ENCODE measurements at places on chromosomes 1 and 21.

DNA sequence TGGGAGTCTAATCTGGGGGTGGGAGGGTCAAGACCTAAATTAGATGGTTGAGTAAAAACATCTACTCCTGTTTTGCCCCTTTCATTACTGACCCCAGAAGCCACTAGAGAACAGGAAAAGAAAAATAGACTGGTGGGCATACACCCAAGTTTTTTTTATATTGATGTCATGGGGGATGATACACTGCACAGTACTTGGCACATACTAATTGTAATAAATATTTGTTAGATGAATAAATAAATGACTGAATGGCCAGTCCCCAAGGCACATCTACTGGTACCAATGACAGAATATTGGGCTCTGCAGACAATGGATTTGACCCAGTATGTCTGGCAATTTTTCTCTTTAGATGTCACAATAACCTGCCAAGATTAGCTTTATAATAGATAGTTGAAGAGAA is 36.8 kb upstream of the PTBP2 start:
- no peak for DNase-seq

DNA sequence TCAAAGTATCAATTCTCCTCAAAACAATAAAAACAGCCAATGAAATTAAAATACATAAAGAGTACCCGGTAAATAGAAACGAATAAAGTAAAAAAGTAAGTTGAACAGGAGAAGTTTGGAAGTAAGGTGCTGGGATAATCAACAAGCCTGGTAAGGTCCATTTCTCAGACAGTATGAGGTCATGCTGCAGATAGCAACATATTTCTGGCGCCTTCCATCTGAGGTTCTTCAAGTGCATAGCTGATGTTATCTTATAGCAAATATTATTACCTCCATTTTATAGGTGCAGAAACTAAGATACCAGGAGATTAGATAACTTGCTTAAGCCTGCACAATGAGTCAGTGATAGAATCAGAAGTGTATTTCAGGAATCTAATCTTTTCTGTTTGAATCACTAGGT is 23.7 kb upstream of the CEP350 start:
- DNase-seq: no peak

- no peak for DNase-seq
These were observed 93.2 kb downstream of the TBX19 start for GRCh38 chr1:168373869-168374268.

DNA sequence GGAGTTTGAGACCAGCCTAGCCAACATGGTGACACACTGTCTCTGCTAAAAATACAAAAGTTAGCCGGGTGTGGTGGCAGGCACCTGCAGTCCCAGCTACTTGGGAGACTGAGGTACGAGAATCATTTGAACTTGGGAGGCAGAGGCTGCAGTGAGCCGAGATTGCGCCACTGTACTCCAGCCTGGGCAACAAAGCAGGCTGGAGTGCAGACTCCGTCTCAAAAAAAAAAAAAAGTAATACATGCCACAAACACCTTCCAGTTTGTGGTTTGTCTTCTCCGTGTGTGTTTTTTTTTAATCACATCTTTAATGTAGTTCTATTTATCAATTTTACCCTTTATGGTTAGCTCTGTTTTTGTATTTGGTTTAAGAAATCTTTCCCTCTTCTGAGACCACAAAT is 22.3 kb downstream of the POGZ start:
- no peak for DNase-seq

DNA sequence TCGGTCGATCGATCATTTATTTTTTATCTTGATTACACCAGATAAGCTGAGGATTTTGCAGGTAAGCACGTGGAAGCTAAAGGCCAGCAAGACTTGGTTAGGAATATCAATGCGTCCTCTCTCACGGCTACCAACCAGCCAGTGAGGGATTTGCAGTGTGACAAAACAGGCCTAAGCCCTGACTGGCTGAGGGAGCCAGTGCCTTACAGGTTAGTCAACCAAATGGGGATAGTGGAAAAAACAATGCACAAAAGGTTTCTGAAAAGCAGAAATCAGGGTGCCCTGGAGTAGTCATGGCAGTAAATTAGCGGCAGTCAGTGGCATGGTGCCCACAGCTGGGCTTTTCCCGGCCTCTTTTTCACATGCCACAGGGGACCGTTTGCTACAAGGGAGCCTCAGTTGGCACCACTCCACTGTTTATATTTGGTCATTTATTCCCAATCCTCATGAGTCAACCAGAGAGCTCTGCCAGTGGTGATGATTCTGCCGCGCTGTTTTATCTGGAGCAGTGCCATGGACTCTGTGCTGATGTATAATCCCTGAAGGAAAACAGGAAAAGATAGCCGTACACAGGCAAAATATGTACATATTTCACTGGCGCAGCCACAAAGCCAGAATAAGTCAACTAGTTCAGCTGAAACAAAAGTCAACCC is 167.6 kb downstream of the RHOU start:
- DNase-seq: peak; percentile 87

GRCh38 chr1:55322842-55323241 is 107.7 kb upstream of the USP24 start:
- no peak for DNase-seq

DNA sequence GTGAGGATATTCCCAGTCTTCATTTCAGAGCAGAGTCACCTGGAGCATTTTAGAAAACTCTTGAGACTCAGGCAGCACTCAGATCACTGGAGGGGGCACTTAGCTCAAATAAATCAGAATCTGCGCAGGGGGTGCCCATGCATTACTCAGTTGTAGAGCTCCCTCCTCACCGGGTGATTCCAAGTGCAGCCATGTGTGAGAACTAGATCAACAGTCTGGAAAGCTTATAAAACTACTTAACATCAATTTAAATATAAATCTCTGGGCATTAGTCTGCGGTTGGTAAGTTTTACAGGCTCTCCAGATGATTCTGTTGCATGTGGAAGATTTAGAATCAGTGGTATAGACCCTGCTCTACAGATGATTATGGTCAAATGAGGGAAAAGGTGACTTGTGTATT is 128.6 kb downstream of the ST6GALNAC3 start:
- no peak for DNase-seq

GRCh38 chr1:172382406-172382805 is 38.1 kb upstream of the C1orf105 start:
- DNase-seq: no peak

GRCh38 chr1:9910076-9910422 is at the start of gene CTNNBIP1:
CTNNBIP1 (minus strand) TSS chr1:9910269; CDS start chr1:9872064, 38,205 bp downstream.
- no peak for DNase-seq

DNA sequence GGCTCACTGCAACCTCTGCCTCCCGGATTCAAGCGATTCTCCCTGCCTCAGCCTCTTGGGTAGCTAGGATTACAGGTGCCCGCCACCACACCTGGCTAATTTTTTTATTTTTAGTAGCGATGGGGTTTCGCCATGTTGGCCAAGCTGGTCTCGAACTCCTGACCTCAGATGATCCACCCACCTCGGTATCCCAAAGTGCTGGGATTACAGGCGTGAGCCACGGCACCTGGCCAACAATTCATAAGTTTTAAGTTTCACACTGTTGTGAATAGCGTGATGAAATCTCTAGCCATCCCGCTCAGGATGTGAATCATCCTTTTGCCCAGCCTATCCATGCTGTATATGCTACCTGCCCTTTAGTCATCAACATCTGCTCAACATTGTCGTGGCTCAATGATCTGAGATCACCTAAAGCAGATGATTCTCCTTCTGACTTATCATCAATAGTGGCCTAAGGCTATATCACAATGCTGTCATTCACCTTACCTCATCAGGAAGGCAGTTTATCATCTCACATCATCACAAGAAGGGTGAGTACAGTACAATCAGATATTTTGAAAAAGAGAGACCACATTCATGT is 2.6 kb downstream of the PFDN2 start:
- DNase-seq: no peak

- DNase-seq: no peak
These were observed 930 bp downstream of the CDC14A start for GRCh38 chr1:100353071-100353801.

GRCh38 chr1:32991819-32992488 is 27.3 kb upstream of the RNF19B start:
- no peak for DNase-seq

DNA sequence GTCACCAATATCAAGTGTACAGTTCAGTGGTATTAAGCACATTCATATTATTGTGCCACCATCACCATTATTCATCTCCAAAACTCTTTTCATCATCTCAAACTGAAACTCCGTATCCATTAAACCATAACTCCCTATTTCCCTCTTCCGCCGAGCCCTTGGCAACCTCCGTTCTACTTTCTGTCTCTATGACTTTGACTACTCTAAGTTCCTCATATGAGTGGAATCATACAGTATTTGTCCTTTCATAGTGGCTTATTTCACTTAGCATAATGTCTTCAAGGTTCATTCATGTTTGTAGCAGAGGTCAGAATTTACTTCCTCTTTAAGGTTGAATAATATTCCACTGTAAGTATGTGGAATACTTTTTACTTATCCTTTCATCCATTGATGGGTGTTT is 21.7 kb downstream of the SELP start:
- DNase-seq: no peak

GRCh38 chr1:83897516-83897915 is 101.4 kb downstream of the TTLL7 start:
- DNase-seq: no peak

- DNase-seq: no peak
These were observed 6.8 kb downstream of the TFB2M start for GRCh38 chr1:246559310-246559709.

DNA sequence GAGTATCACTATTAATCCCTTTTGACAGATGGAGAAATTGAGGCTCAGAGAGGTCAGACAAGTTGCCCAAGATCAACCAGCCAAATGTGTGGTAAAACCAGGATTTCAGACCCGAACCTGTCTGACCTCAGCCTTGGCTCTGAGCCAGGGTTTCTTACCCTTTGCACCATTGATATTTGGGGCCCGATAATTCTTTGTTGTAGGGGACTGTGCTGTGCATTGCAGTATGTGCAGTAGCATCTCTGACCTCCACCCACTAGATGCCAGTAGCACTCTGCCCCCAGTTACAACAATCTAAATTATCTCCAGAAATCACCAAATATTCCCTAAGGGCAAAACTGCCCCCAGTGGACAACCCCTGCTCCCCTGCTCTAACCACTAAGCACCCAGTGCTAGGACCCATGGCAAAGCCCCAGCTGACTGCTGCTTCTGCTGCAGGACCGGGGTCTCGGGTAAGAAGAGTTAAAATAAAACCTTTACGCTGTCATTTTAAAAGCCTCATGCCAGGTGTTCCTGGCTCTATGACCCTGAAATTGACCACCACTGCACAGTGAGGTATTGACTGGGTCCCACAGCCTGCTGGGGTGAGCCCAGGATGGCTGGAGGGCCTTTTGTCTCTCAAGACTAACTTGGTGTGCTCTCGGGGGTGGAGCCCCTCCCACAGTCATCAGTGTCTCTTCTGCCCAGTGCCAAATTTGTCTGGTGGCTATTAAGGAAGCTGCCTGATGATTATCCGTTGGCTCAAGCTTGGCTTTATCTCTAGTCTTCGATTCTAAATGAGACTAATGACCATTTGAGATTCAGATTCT is 5.6 kb upstream of the MAN1C1 start:
- no peak for DNase-seq

DNA sequence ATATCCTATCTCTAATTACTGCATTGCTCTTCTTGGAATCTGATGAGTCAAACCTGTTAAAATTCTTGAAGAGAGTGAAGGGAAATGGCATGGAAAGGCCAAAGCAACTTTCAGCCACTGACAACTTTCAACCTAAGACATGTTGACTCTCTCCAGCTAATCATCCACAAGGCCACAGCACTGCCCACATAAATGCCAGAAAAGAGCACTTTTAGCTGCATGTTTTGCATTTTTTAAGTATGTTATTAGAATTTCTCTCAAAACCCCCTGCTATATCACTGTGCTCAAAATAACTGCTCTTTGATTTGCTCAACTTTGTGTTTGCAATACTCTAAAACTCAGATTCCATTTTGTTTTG is 352.5 kb downstream of the ADGRL2 start:
- DNase-seq: no peak

- DNase-seq: no peak
These were observed 43.9 kb downstream of the FH start for GRCh38 chr1:241475671-241476070.

DNA sequence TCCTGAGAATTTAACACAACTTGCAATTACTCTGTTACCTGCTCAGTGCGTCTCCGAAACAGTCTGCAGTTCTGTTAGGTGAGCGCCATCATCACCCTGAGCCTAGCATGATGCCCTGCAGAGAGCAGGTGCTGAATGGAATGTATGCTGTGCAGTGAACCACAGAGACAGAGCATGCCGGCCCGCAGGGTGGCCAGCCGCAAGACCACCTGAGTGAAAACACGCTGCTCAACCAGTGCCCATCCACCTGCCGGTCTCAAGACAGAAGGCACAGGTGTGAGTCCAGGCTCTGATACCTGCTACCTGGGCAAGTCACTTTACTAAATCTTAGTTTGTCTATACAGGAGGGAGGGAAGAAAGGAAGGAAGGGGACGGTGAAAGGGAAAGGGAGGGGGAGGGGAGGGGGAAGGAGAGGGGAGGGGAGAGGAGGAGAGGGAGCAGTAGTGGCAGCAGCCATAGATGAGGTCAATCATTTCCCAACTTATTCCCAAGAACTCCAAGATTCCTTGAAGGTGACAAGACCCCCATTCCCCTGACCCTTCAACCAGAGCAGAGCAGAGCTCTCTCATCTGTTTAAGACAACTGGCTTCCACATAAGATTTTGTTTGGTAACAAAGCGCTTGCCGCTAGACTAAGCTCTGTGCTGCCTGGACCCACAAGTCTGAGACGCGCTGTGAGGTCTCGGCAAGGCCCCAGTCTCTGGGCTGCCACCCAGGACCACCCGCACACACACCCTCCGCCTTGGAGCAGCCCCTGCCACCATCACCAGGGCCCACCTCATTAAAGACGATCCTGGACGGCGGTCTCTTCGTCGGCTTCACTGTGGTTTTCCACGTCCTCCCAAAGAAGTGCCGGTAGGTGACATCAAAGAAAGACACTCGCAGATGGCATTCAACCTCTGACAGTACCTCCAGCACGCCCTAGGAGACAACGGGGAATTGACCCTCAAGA is 14.5 kb downstream of the NPHP4 start:
- DNase-seq: no peak

- DNase-seq: peak; percentile 88
These were observed 128.4 kb upstream of the SOD1 start for GRCh38 chr21:31530897-31531705.

DNA sequence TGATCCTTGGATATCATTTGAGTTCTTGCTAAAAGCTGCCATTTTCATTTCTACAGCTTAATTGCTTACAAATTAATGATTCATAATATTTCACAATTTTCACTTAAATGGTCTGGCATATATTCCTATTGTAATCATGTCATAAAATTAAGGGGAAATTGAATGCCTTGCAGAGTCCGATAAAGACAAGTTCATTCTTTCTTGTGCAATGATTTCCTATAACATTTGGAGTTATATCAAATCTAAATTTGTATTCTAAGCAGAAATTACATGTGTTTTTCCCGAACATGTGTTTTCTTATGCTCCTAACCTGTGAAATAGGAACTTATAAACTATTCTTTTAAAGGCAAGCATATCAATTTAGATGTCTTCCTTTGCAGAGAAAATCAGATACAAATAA is 118.3 kb upstream of the CYYR1 start:
- DNase-seq: no peak

DNA sequence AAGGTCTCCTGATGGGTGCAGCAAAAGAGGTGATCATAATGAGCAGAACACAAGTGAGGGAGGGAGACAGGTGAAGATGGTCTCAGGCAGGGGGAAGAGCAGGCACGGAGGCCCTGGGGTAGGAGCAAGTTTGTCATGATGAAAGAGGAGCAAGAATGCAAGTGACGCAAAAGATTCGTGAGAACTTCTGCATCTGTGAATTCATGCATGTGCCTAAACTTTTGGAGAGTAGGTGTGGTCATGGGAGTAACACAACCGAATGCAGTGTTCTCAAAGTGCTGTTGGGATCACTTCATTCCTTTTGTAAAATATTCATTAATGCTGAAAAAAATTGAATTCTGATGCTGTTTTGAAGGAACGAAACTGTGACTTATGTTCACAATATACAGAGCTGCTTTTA is 47.3 kb upstream of the ZP4 start:
- DNase-seq: no peak
